ENCODE measurements at places on chromosomes 7 and 10. TPM values are rescaled to one million over a fixed set of nuclear protein-coding genes. Genes with fewer than 3 reads are reported as not detected.

The GIMAP8 gene
- 5.5 TPM for total RNA-seq

The CFAP43 gene
- 0.32 TPM for total RNA-seq

The HECW1 gene
- 1.2 TPM for total RNA-seq

The SKIDA1 gene
- 2.4 TPM for total RNA-seq

The FXYD4 gene
- total RNA-seq = not detected

The SLC18A2 gene
- total RNA-seq = 1.6 TPM

The GJD4 gene
- not detected for total RNA-seq

The COL28A1 gene
- total RNA-seq = 4.1 TPM

The SLC18A3 gene
- total RNA-seq = not detected

The GRID2IP gene
- 0.58 TPM for total RNA-seq

The ACTR3C gene
- total RNA-seq = 29.9 TPM

The CDC14C gene
- not detected for total RNA-seq

The PRSS37 gene
- total RNA-seq = not detected

The PTF1A gene
- total RNA-seq = not detected

The CTAGE8 gene
- total RNA-seq = 1.7 TPM

The SYT15 gene
- 1.4 TPM for total RNA-seq

The LIPF gene
- not detected for total RNA-seq

The CALD1 gene
- total RNA-seq = 1,241 TPM

The DLX6 gene
- 0.32 TPM for total RNA-seq

The STEAP4 gene
- total RNA-seq = 2.1 TPM

The ARMC3 gene
- total RNA-seq = not detected

The HMX2 gene
- total RNA-seq = 0.25 TPM

The TMEM178B gene
- total RNA-seq = 0.32 TPM

All from mucosa of descending colon (tissue), 3 donors.